ENCODE measurements at places on chromosomes 16 and 17.

- H3K4me1 ChIP-seq: peaks cover 8% of the 10 kb centered on the region
- no peak for DNase-seq
- H3K4me3 ChIP-seq: no peak overlapping the region
- H3K27ac ChIP-seq: peak overlapping the region; percentile 95
- no peaks in the 10 kb centered on the region for H3K27me3 ChIP-seq
Observed at GRCh38 chr17:17416007-17416399, 60.8 kb upstream of the MED9 start.

GRCh38 chr17:80270836-80271235 lies 10.2 kb downstream of the RNF213 start:
- H3K4me3 ChIP-seq: no peak overlapping the region
- no peak for DNase-seq
- H3K27ac ChIP-seq: no peak overlapping the region
- no peaks in the 10 kb centered on the region for H3K36me3 ChIP-seq

DNA sequence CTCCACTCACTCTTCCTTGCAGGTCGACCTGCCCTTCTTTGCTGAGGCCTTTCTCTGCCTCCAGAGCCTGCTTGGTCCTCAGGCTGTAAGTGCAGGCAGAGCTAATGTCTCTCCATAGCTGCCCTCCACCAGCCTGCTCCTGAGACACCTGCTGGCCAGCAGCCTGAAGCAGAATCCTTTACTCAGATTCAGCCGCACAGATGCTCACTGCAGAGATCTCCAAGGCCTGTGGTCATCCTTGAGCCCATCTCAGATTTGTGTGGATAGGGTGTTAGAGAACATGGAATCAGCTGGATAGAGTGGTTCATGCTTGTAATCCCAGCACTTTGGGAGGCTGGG lies 11.5 kb downstream of the DEXI start:
- no peak for DNase-seq
- H3K27me3 ChIP-seq: no peaks in the 10 kb centered on the region
- no peaks in the 10 kb centered on the region for H3K4me1 ChIP-seq
- no peaks in the 10 kb centered on the region for H3K36me3 ChIP-seq
- no peak overlapping the region for H3K27ac ChIP-seq
- no peak overlapping the region for H3K4me3 ChIP-seq

- H3K4me3 ChIP-seq: no peak overlapping the region
- DNase-seq: no peak
- H3K27ac ChIP-seq: peak overlapping the region; percentile 74
- peaks cover 6% of the 10 kb centered on the region for H3K36me3 ChIP-seq
- peaks cover 10% of the 10 kb centered on the region for H3K4me1 ChIP-seq
Observed at GRCh38 chr16:71927787-71928186, 32.5 kb downstream of the IST1 start.

DNA sequence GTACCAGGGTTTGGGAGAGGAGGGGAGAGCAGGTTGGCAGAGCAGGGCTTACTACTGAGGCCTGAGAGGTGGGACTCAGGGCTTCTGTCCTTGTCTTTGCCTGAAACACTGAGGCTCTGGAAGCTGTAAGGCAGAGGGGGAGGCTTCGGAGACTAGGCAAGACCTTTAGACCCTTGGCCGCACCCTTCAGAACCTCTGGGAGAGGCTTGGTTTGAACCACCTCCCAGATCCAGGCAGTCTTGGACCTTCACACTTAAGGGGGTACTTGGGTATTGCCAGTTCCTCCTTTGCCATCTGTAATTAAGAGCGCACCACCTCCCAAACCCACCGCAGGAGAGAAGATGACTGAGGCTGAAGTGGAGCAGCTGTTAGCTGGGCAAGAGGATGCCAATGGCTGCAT lies 12.9 kb downstream of the MYL4 start:
- no peak for DNase-seq
- no peaks in the 10 kb centered on the region for H3K27me3 ChIP-seq
- H3K27ac ChIP-seq: no peak overlapping the region
- no peaks in the 10 kb centered on the region for H3K4me1 ChIP-seq
- no peaks in the 10 kb centered on the region for H3K36me3 ChIP-seq
- H3K4me3 ChIP-seq: no peak overlapping the region

GRCh38 chr16:842061-842476 lies 41.5 kb upstream of the GNG13 start:
- H3K27me3 ChIP-seq: no peaks in the 10 kb centered on the region
- no peaks in the 10 kb centered on the region for H3K36me3 ChIP-seq
- no peak overlapping the region for H3K4me3 ChIP-seq
- DNase-seq: no peak

DNA sequence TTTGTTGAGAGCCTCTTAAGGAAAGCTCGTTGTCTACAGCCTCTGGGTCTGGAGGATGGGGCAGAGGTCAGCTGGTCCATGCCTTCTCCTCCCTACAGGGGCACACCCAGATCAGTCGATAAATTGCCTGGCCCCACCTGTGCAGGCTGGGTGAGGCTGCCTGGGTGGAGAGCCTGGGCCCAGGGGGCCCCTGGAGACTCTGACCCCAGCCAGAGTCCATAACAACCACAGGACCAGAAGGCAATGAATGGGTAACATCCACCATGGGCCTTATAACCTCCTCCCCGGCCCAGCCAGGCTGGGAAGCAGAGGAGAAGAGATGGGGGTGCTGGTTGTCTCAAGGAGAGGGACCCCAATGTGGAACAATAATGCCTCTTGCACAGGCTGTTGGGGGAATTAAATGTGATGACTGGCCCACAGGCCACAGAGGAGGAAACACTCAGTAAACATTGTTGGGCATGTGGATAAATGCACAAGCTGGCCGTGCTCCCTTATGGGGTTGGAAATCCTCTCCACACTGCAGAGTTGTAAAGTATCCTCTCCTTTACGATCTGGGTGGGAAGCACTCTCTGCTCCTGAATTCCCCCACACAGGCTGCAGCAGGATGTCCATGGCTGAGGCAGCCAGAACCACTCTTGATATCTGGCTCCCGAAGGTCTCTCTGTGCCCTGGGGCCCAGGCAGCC lies 56.7 kb upstream of the TOB1 start:
- H3K4me3 ChIP-seq: no peak overlapping the region
- H3K27me3 ChIP-seq: no peaks in the 10 kb centered on the region
- no peak for DNase-seq
- peak overlapping the region; percentile 95 for H3K27ac ChIP-seq
- no peaks in the 10 kb centered on the region for H3K36me3 ChIP-seq

GRCh38 chr17:1203111-1203966 lies 23.6 kb upstream of the ABR start:
- no peaks in the 10 kb centered on the region for H3K27me3 ChIP-seq
- H3K27ac ChIP-seq: peak overlapping the region; percentile 75
- H3K36me3 ChIP-seq: no peaks in the 10 kb centered on the region
- no peaks in the 10 kb centered on the region for H3K4me1 ChIP-seq
- peak overlapping the region; percentile 56 for H3K4me3 ChIP-seq
- DNase-seq: peak; percentile 48

DNA sequence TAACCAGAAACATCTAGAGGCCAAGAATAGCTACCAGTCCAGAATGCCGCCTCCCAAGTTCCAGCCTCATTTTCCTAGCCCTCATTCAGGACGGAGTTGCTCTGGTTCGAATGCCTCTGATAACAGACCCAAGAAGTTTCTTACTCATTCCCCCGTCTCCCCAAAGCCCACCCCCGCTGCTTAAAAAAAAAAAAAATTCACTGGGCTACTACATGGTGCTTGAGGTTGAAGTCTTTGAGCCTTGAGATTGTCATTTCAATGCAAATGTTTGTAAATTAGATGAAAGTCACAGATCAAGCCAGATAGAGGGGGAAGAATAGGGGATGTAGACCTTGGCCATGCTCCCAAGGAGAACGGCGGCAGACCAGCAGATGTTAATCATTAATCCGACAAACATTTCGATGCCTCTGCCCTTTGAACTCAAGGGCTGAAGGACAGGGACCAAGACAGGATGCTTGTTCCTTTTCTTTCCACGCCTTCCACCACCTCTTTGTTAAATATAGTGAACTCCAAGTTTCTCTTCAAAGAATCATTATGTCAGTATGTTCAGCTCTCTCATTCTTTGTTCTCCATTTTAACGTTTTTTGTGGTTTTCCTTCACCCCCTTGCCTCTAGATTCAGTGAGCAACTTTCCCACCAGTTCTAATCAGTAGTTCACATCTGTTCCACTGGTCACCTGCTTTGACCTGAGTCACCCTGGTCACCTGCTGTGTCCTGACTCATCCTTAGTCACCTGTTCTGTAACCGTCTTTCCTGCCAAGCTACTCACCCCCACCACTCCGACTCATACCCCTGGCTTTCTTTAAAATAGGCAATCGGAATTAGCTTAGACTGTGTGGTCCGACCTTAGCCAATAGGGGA lies 190.3 kb downstream of the CPPED1 start:
- no peaks in the 10 kb centered on the region for H3K4me1 ChIP-seq
- no peak overlapping the region for H3K4me3 ChIP-seq
- no peaks in the 10 kb centered on the region for H3K27me3 ChIP-seq

- H3K36me3 ChIP-seq: no peaks in the 10 kb centered on the region
- no peak overlapping the region for H3K4me3 ChIP-seq
- H3K27ac ChIP-seq: no peak overlapping the region
- DNase-seq: no peak
Observed at GRCh38 chr16:48101069-48101674, 54.6 kb downstream of the ABCC12 start.

GRCh38 chr17:7225711-7226331 lies 6.1 kb downstream of the ACADVL start:
- no peak for DNase-seq
- H3K4me3 ChIP-seq: no peak overlapping the region
- H3K4me1 ChIP-seq: peaks cover 3% of the 10 kb centered on the region
- no peaks in the 10 kb centered on the region for H3K27me3 ChIP-seq
- peak overlapping the region; percentile 21 for H3K27ac ChIP-seq

GRCh38 chr16:84408314-84408690 lies 40.0 kb downstream of the ATP2C2 start:
- no peak for DNase-seq
- no peak overlapping the region for H3K27ac ChIP-seq
- no peaks in the 10 kb centered on the region for H3K27me3 ChIP-seq
- H3K4me1 ChIP-seq: no peaks in the 10 kb centered on the region
- no peaks in the 10 kb centered on the region for H3K36me3 ChIP-seq

- no peak overlapping the region for H3K27ac ChIP-seq
- H3K27me3 ChIP-seq: no peaks in the 10 kb centered on the region
- H3K4me3 ChIP-seq: no peak overlapping the region
- peaks cover 10% of the 10 kb centered on the region for H3K36me3 ChIP-seq
- no peak for DNase-seq
- H3K4me1 ChIP-seq: no peaks in the 10 kb centered on the region
Observed at GRCh38 chr17:4959261-4959965, 8.2 kb downstream of the SPAG7 start.

GRCh38 chr16:59060207-59060606 lies 326.1 kb upstream of the GOT2 start:
- H3K27ac ChIP-seq: no peak overlapping the region
- H3K36me3 ChIP-seq: no peaks in the 10 kb centered on the region
- no peak overlapping the region for H3K4me3 ChIP-seq
- no peak for DNase-seq
- no peaks in the 10 kb centered on the region for H3K4me1 ChIP-seq
- H3K27me3 ChIP-seq: no peaks in the 10 kb centered on the region

DNA sequence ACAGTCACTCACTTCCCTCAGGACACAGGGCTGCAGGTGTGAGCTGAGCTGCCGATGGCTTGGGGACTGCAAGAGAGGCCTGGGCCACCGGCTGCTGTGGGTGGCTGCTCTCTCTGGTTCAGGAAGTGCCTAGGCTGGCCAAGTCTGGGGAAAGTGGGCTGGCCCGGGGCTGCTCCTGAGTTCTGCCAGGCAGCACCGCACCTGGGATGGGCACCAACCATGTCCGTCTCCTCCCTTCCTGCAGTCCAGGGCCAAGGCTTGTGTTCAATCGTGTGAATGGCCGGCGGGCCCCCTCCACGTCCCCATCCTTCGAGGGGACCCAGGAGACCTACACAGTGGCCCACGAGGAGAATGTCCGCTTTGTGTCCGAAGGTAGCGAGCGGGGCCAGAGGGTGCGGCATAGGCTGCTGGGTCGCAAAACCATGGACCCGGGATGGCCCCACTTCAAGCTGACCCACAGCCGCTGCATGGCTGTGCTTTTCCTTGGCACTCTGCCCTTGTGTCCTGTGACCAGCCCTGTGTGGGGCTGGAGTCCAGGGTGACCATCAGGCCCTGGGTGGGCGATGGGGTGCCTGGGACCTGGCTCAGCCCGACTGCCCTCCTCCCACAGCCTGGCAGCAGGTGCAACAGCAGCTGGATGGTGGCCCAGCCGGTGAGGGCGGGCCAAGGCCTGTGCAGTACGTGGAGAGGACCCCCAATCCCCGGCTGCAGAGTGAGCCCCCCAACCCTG lies 1.8 kb upstream of the WDR90 start:
- H3K27me3 ChIP-seq: no peaks in the 10 kb centered on the region
- H3K4me3 ChIP-seq: peak overlapping the region; percentile 80
- no peaks in the 10 kb centered on the region for H3K36me3 ChIP-seq

GRCh38 chr16:14346278-14347142 lies 275.4 kb downstream of the MRTFB start:
- H3K4me3 ChIP-seq: no peak overlapping the region
- DNase-seq: no peak
- no peaks in the 10 kb centered on the region for H3K4me1 ChIP-seq
- no peak overlapping the region for H3K27ac ChIP-seq

GRCh38 chr16:57000271-57001025 lies 11.1 kb downstream of the NLRC5 start:
- DNase-seq: peak; percentile 55
- H3K4me3 ChIP-seq: no peak overlapping the region
- no peaks in the 10 kb centered on the region for H3K36me3 ChIP-seq
- H3K27me3 ChIP-seq: no peaks in the 10 kb centered on the region

- no peak for DNase-seq
- no peaks in the 10 kb centered on the region for H3K36me3 ChIP-seq
- H3K4me1 ChIP-seq: no peaks in the 10 kb centered on the region
- H3K27me3 ChIP-seq: no peaks in the 10 kb centered on the region
- no peak overlapping the region for H3K4me3 ChIP-seq
- no peak overlapping the region for H3K27ac ChIP-seq
Observed at GRCh38 chr16:23745263-23745662, 9.6 kb upstream of the CHP2 start.

GRCh38 chr16:49757559-49758069 lies 98.3 kb downstream of the ZNF423 start:
- no peaks in the 10 kb centered on the region for H3K27me3 ChIP-seq
- no peaks in the 10 kb centered on the region for H3K36me3 ChIP-seq
- no peak overlapping the region for H3K27ac ChIP-seq
- no peak for DNase-seq
- H3K4me1 ChIP-seq: no peaks in the 10 kb centered on the region
- no peak overlapping the region for H3K4me3 ChIP-seq

GRCh38 chr17:34205401-34205800 lies 49.7 kb upstream of the CCL2 start:
- no peak overlapping the region for H3K4me3 ChIP-seq
- no peaks in the 10 kb centered on the region for H3K36me3 ChIP-seq
- no peak for DNase-seq

DNA sequence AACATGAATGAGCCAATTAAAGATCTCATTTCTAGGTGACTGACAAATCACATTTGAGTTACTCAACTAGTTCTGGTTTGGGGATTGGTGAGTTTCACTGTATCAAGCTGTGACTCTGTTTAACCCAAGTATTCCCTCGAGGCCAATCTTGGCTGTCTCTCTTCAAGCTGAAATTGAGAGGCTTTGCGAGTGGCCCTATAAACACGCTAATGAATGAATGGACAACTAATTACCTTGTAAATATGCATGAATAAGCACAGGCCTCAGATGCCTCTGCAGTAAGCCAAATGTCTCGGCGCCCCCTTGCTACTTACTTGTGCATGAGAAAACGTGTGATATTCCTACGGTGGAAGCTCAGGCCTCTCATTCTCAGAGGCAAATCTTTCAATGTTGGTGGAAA lies 450.3 kb upstream of the PSMD7 start:
- H3K27ac ChIP-seq: no peak overlapping the region
- DNase-seq: no peak
- H3K36me3 ChIP-seq: no peaks in the 10 kb centered on the region
- no peaks in the 10 kb centered on the region for H3K27me3 ChIP-seq

Data from breast epithelium (tissue), 4 donors.